NCI-H2029 treated with DMSO at 0.1 percent for 48 hours (cell line): ENCODE measurements at places on chromosomes 1 and 21.
A peak's percentile ranks its signal among the peaks of the same experiment; 100 is the strongest.

- no peak for DNase-seq
Measured at GRCh38 chr1:228378873-228379460, 27.7 kb downstream of the TRIM11 start.

- no peak for DNase-seq
Measured at GRCh38 chr1:78153092-78153736, 107.4 kb downstream of the GIPC2 start.

DNA sequence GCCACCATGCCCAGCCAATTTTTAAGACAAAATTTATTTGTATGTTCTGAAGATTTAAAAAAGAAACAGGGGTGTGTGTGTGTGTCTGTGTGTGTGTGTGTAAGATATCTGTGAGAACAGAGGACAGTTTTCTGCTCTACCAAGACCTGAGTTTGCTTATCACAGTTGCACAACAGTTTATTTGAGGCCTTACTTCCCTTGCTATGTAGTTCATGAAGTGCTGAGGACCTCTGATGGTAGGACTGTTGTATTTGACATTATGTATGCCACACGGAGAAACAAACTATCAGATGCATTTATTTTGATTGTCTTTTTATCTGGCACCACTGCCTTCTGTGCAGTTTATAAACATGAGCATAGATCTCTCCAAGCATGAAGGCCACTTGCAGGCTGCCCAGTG lies 355.2 kb downstream of the PBX1 start:
- DNase-seq: no peak

GRCh38 chr1:98766255-98766654 lies 104.7 kb downstream of the SNX7 start:
- no peak for DNase-seq

DNA sequence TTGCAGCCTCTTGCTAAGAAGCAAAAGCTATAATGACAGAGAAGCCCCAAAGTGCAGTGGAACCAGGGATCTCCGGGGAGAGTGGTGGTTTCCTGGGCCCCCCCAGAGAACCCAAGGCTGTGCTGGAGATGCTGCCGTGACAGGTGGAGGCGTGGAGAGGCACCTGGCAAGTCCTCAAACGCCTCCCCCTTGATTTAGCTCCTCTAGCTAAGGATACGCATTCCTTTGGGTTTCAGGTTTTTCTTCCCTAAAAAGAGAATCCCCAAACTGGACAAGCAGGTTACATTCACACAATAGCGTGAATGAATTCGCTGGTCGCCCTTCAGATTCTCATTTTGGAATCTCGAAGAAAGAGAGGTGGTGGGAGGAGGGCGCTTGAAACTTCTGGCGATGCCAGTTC lies 853 bp upstream of the ATP1A1 start:
- DNase-seq: no peak

GRCh38 chr1:235632506-235633401 lies 16.8 kb downstream of the GNG4 start:
- DNase-seq: no peak

DNA sequence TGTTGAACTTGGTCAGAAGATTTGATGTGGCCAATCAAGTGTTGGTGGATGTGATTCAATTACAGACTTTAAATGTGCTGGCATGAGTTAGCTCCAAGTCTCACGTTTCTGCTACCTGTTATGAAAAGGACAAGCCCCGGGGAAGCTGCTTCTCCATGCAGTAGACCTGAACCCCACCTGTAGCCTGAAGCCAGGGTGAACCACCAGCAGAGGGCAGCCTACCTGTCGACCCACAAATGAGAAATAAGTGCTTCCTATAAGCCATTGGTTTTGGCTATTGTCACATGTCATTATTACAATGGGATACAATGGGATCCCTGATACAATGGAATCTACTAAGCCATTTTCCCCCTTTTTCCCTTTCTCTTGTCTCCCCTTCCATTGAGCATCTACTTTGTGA lies 230.2 kb downstream of the PRDM2 start:
- DNase-seq: no peak

DNA sequence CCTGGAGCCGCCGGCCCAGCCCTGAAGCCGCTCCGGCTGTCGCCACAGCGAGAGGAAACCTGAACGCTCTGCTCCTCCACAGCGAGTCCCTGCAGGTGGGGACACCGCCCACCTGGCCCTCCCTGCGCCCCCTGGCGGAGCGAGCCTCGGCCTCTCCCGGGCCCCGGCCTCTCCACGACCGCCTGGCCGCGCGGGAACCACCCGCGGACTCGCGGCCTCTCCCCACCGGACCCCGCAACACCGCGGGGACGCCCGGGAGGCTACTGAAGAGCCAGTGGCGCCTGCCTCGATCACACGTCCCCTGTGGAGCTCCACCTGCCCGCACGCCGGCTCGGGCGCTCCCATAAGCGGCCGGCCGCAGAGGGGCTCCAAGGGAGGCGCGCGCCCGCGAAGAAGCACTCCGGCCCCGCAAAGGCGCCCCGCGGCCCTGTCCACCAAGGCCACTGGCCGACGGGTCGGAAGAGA lies 109.6 kb downstream of the KCNN3 start:
- peak; percentile 20 for DNase-seq

GRCh38 chr1:15469361-15469760 lies 6.5 kb upstream of the CELA2B start:
- DNase-seq: no peak

- DNase-seq: no peak
Measured at GRCh38 chr21:31298618-31299269, 45.3 kb downstream of the TIAM1 start.

DNA sequence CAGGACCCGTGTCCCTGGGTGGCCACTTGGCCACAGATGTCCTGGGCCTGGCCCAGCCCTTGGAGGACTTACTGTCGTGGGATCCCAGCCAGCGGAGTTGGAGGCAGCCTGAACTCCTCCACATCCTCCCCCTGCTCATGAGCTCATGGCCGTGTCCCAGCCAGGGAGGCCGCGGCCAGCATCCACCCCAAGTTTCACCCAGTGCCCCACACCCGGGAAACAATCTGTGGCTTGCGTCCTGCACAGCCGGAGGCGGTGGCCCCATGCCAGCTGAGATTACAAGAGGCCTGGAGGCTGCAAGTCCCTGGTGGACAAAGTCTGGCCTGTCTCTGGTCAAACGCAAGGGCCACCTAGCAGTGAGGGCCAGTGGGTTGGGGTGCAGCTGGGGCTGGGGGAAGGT lies 27.5 kb upstream of the TMEM52 start:
- DNase-seq: no peak

DNA sequence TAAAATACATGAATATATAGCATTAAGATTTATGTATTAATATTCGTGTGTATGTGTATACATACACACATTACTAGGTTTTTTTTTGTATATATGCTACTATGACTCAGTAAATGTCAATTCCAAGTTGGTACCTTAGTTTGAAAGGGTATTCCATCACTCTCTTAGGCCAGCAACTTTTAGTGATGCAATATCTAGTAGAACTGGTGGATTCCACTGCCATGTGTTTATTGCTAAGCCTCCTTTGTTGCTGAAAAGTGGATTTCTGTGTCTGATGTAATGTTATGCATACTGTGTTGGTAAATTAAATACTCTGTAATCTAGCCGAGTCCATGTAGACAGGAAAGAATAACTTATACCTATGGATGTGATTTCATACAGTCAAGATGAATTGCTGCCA lies 16.9 kb upstream of the COL11A1 start:
- no peak for DNase-seq

- DNase-seq: no peak
Measured at GRCh38 chr1:72177711-72178110, 104.6 kb downstream of the NEGR1 start.

DNA sequence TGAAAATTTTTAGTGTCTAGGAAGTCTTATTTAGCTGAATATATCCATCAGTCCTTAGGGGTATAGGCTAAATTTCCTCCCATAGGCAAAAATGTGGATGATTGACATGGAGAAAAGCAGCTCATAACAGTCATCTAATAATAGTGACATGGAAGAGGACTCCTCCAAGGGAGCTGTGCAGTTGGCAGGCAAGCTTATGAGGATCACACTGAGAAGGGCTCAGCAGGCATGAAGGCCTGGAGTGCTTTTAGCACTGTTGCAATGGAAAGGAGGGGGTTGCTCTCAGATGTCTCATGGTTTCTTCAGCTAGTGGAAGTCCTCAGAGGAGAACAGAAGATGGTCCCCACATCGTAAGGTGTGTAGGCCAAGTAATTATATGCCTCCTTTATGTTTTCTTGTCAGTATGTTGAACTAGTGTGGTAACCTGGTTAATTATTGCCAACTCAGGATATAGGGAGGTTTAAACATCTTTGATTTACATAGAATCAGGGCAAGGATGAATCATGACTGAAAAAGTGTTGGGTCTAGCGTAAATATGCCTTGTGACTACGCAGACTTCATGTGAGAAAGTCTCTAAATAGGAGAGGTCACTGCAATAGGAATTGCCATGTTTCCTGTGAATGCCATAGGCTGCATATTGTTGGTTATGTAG lies 18.9 kb downstream of the VN1R5 start:
- no peak for DNase-seq

DNA sequence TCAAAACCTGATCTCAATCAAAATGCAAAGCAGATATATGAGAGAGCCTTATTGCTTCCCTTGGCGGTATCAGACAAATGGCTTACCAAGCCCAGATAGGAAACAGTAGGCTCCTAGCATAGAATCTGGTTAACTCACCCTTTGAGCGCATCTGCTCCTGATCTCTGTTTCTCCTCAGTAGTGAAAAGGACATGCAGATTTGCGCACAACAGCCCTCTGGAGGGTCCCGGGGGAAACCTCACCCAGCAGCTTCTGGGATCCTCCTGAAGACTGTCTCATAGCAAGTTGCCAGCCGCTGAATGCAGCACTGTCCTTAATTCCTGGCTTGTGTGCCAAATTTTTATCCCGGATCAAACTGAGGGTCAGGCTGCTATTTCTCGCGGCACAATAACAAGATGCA lies 192.2 kb downstream of the FASLG start:
- DNase-seq: no peak

- no peak for DNase-seq
Measured at GRCh38 chr1:214247501-214248041, 33.4 kb upstream of the SMYD2 start.

DNA sequence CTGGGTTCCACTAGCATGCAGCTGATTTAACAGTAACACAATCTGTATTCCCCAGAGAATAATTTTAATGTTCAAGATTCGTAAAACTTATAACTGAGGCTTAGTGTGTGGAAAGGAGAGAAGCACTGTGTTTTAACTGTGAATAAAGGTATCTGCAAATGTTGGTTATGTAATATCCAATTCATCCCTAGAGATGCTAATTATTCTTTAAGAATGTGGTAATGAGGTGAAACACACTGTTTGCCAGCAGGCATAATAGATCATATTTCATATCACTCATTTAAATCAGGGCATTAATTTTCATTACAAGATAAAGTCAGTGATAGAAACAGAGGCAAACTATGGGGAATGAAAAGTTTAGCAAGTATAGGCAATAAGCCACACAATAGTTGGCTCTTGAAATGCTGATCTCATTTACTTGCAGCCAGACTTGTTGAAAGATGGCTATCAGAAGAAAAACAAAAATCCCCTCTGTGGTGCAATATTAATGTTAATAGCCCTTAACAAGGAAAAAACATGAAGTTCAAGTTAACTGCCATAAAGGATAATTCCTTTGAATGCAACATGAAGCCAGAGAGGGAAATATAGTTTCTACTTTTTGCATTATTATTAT lies 33.4 kb downstream of the HMCN1 start:
- DNase-seq: no peak

GRCh38 chr1:92958203-92958970 lies 2.9 kb downstream of the DIPK1A start:
- no peak for DNase-seq

- no peak for DNase-seq
Measured at GRCh38 chr1:236016083-236016482, 48.8 kb downstream of the NID1 start.

DNA sequence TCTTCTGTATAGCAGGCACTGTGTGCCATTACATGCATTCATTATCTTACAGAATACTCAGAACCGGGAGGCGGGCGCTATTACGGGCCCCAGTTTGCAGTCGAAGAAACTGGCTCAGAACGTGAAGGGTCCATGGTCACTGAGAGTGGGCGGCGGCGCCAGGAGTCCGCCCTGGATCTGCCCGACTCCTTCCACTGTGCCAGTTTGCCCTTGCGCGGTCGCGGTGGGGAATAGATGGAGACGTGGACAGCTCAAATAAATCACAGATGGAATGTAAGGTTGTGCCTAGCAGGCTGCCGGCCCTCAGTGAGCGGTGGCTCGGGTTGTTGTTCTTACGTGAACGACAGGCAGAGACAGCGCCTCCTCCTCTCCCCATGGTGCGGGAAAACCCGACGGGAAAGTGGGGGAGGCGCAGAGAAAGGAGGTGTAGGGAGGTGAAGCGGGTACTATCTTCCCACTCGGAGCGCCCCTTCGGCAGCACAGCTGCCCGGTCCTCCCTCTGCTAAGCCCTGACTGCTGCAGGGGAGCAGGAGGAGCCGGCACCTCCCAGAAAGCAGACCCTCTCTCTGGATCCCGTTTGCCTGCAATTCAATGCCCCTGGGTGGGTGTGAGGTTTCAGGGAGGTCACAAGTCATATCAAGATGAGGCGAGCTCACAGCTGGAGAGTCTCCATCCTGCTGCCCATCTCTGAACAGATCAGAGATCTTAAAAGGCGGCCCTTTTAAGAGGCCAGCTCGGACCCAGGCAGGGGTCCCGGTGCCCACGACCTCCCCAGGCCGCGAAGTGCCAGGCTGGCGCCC lies 1.1 kb downstream of the COL9A2 start:
- peak; percentile 91 for DNase-seq

DNA sequence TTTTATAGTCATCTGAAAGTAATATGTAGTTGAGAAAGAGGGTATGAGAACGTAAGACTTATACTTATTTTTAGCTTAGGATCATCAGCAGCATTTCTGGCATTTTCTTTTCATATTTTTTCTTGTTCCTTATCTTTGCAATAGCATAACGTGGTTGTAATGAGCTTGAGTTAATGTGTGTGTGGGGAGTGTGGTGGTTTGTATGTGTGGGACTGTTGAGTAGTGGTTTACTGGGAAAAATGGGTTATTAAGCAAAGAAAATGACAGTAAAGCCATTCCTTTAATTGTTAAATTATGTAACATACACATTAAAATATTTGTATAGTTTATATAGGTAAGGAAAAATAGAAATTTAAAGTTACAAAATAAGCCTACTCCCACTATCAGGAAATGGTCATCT lies 15.2 kb downstream of the PIP5K1A start:
- DNase-seq: no peak

DNA sequence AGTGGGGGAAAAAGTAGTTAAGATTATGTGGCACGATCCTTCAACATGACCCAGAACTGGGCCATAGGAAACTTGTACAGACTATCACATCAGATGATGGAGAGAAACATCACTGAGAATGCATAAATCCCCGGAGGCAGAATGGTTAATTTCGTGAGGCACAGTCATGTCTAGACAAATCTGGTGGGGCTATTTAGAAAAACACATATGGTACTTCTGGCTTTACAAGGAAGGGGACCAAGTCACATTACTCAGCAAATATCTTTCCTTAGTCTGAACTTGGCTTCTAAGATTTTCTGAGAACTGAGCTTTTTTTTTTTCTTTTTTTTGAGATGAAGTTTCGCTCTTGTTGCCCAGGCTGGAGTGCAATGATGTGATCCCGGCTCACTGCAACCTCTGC lies 9.2 kb upstream of the UQCRHL start:
- DNase-seq: no peak

GRCh38 chr1:241096982-241097381 lies 260.0 kb downstream of the RGS7 start:
- no peak for DNase-seq

- no peak for DNase-seq
Measured at GRCh38 chr1:112558634-112559033, 49.9 kb downstream of the WNT2B start.
